ENCODE measurements at places on chromosomes 11 and 22. TPM values are rescaled to one million over a fixed set of nuclear protein-coding genes. Genes with fewer than 3 reads are reported as not detected.

AGBL2 gene
- polyA plus RNA-seq, result 8.6 TPM

SLC16A8 gene
- polyA plus RNA-seq, result 2.4 TPM

PLAAT2 gene
- polyA plus RNA-seq, result 0.30 TPM

- no peak for DNase-seq
These were observed 5.7 kb downstream of the CELSR1 start for GRCh38 chr22:46531581-46532175.

DNA sequence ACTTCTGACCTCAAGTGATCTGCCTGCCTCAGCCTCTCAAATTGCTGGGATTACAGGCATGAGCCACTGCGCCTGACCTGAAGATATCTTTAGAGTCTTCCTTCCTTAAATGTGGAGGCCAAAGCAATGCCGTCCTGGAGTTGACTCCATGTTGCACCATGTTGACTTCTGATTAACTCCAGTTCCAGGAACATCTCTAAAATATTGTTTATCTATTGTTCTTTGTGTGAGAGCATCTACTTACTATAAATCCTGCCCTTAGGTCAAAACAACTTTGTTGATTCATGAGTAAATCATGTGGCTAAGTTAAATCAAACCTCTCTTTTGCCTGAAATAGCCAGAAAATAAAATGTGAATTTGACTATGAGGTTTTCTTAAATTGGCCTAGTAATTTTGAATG is 56.6 kb upstream of the CAPRIN1 start:
- no peak for DNase-seq

DNA sequence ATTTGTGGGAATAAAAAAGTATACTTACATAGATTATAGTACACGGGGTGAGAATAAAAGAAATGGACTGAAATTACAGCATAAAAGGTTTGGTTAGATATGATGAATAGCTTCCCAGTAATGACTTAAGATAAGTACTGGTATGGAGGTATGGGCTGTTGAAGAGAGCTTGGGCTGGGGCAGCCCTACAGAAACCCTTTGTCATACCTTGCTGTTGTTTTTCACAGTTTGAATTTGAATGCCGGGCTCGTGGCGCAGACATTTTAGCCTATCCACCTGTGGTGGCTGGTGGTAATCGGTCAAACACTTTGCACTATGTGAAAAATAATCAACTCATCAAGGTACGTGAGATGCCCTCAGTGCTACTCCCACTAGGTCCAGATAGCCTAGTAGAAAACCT is 42.3 kb upstream of the RBX1 start:
- no peak for DNase-seq

DNA sequence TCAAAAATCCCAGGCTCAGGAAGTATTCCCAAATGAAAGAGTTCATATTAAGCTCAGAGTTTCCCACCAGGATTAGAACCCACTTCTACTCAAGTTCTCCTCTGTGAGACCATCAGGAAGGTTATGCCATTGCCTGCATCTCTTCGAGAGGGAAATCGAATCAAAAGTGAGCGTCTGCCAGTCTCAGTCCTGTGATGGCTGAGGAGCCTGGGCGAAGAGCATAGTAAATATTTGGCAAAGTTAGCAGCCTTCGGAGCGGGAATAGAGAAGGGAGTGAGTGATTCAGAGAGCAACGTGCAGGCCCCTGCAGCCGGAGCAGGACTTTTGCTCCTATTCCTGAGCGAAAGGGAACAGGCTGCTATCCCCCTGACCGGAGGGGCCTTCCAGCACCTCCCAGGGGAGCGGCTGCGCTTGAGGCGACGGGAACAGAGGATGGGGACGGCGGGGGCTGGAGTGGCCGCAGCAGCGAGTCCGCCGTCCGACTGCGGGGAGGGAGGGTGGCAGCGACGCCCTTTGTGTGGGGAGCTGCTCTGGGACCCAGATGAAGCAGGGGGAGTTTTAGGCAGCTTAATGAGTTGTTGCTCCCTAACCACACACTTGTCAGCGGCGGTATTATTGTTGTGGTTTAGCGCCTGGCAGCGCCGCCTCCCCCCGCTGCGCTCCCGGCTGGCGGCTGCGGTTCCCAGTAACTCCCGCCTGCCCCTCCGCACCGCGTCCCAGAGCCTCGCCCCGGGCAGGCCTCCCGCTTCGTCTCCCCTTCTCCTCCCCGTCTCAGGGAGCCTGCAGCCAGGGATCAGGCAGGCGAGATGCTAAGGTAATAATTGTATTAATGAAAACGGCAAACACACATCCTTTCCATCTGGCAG is 21.7 kb upstream of the NRGN start:
- DNase-seq, result no peak

GRCh38 chr22:20560716-20561115 is 53.3 kb downstream of the MED15 start:
- no peak for DNase-seq

DNA sequence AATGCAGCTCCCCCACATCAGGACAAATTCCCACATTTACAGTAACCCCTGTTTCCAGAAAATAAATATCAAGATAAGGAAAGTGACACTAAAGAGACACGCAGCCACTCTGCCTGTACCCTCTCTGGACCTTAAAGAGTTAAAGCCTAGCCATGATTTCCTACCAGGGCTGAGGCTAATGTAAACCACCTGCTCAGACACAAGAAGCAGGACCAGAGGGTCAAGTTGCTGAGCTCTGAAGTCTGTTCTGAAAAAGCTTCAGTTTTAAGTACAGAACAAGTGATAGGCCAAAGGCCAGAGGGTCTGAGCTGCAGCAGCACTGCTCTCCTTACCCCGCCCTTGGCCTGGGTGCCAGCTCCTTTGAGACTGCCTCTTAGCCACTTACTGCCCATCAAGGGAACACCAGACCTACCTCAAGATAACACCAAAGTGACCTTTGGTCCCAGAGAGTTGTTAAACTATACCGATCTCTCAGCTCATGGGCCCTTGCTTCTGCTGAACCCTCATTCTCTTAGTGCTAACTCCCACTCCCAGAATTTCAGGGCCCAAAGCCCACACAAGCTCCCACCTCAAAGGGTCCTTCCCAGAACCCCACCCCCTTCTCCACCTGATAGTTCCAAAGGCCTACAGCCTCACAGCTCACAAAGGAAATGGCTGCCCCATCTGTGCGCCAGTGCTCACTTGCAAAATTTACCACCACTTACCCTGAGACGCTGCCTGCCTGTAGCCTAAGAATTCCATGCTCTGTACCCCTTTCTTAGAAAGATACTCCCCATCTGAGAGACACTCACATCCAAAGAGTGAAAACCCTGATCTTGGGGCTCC is 40.5 kb downstream of the IL18BP start:
- no peak for DNase-seq

GRCh38 chr11:119727523-119728151 is 1.4 kb downstream of the NECTIN1 start:
- no peak for DNase-seq

- no peak for DNase-seq
These were observed 14.0 kb downstream of the ADAMTS8 start for GRCh38 chr11:130414107-130415080.

GRCh38 chr11:93193731-93194130 is 4.1 kb downstream of the SLC36A4 start:
- DNase-seq, result no peak

DNA sequence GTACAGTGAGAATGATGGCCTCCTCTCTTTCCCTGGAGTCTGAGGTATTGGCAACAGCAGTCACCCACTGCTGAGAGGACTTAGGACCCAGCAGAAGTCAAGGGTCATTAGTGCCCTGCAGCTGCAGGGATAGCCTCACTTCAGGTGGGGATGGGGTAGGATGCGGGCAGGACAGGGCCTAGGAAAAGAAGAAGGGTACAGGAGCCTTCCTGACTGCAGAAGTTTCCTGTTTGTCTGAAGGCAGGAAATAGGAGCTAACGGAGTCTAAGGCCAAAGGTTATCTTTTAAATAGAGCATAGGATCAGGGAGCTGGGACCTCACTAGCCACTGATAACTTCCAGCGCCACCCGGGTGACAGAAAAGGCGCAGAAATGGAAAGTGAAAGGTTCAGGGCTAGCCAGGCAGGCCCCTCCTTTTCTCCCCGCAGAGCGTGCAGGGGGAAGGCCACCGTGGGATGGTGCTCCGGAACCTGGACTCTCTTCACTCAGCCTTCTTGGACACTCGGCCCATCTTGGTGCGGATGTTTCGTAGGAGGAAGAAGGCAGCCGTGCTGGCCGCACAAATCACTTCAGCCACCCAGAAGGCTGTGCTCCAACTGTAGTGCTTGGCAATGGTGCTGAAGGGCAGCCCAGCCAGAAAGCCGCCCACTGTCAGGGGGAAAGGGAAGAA is 6.0 kb downstream of the TRAPPC4 start:
- no peak for DNase-seq

GRCh38 chr22:38829485-38829884 is 14.3 kb downstream of the NPTXR start:
- DNase-seq, result no peak

DNA sequence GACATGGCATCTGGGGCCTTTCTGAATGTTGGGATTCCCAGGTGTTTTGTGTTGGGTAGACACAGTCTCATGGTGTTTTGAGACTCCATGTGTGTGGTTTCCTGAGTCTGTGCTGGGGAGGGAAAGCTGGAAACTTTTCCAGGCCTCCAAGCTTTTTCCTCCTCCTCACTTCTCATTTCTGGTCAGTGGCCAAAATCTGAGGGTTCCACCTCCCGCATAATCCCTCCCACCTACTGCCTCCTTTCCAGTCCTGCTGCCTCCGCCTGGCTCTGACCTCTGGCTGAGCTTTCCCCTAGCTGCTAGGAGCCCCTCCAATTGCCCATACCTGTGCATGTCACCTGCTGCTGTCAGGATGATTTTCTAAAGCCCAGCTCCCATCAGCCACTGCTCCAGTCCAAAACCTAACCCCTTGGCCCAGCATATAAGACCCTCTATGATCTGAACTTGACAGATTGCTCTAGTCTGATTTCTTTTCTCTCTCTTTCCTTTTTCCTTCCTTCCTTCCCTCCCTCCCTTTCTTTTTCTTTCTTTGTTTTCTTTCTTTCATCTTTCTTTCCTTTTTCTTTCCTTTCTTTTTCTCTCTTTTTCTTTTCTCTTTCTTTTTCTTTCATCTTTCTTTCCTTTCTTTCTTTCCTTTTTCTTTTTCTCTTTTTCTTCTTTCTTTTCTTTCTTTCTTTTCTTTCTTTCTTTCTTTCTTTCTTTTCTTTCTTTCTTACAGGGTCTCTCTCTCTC is 51.4 kb upstream of the NECTIN1 start:
- DNase-seq, result no peak

DNA sequence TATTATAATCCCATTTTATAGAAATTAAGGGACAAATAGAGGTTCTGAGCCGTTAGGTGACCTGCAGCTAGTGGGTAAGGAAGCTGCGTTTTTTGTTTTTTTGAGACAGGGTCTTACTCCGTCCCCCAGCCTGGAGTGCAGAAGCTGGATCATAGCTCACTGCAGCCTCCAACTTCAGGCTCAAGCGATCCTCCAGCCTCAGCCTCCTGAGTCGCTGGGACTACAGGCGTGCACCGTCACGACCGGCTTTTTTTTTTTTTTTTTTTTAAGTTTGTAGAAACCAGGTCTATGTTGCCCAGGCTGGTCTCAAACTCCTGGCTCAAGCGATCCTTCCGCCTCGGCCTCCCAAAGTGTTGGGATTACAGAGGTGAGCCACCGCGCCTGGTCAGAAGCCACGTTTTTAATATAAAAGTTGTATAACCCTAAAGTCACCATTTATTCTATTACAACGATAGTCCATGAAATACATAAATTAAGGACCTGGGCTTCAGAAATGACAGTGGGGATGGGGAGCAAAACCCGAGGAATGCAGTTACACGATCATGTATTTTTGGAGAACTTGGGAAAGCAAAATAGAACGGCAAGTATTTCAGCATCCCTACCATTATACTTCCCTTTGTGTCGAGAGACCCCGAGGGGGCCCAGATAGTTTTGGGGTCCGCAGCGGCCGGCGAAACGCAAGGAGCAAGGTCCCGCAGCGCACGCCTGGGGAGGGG is 638 bp downstream of the SAAL1 start:
- DNase-seq, result no peak

GRCh38 chr22:21622011-21622918 is 7.6 kb downstream of the YDJC start:
- no peak for DNase-seq

Data from left renal pelvis (tissue), 4 donors.